Upper lobe of right lung (tissue), 1 donor: ENCODE measurements at places on chromosomes 16 and 17. TPM values are rescaled to one million over a fixed set of nuclear protein-coding genes. Genes with fewer than 3 reads are reported as not detected.

SPNS2 gene
- total RNA-seq: 67.0 TPM

GRCh38 chr16:20141956-20142355, 68.3 kb upstream of the GPR139 start:
- no peaks in the 10 kb centered on the region for H3K27me3 ChIP-seq
- H3K36me3 ChIP-seq: no peaks in the 10 kb centered on the region
- DNase-seq: no peak
- H3K4me1 ChIP-seq: no peaks in the 10 kb centered on the region
- H3K27ac ChIP-seq: no peak overlapping the region
- H3K4me3 ChIP-seq: no peak overlapping the region

DNA sequence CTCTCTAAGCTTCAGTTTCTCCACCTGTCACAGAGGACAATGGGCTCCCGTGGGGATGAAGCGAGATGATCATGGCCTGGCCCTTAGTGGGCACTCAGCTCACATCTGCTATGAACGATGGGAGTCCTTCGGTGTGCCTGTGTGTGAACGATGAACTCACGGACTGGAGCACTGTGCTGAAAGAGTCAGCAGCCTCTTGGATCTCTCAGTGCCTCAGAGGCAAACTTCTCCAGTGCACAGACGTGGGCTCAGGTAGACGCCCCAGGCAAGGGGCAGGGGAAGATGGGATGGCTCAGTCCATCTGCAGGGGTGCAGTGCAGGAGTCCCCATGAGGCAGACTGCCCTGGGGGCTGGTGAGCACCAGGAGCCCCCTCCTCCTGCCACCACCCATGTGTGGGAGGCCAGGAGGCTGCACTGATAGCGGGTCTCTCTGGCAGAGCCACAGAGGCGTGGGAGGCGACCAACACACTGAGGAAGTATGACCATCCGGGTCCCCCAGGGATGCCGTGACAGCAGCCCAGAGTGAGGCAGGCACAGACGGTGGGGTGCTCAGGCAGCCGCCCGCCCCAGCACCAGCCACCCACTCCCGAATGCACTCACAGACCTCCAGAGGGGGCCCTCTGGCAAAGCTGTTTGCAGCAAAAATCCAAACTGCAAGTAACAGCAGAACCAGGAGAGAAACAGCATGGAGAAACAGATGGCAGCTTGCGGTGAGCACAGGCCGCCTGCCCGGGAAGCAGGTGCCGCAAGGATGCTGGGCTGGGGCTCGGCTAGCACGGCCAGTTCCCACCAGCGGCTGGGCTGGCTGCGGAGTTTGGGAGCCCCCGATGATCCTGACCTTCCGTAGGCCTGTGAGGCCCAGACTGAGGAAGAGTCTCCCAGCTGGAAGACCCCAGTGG, 82.7 kb downstream of the RPH3AL start:
- H3K4me3 ChIP-seq: no peak overlapping the region
- H3K36me3 ChIP-seq: no peaks in the 10 kb centered on the region
- peak; percentile 61 for DNase-seq
- H3K4me1 ChIP-seq: peaks cover 10% of the 10 kb centered on the region

MIEN1 gene
- total RNA-seq: 48.5 TPM

DNA sequence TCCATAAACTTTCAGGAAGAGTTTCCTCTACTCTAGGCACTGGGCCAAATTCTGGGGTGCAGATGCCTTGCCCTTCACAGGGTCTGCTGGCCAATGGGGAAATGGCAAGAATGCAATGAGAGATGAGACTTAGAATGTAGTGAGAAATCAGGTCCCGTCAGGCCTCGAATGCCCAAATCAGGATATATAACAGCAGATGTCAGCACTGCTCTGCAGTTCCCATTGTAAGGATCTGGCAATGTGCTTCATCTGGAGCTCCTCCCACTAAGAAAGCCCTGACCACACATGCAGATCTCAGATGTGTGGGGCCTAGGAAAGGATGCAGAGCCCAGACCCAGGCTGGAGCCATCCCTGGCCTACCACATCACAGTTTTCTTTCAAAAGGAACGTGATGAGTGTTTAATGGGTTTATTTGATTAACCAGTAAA, 13.9 kb upstream of the LPCAT2 start:
- H3K27ac ChIP-seq: no peak overlapping the region
- H3K36me3 ChIP-seq: peaks cover 27% of the 10 kb centered on the region
